Placental pericyte (primary cell): ENCODE measurements at places on chromosomes 16 and 17. TPM values are rescaled to one million over a fixed set of nuclear protein-coding genes. Genes with fewer than 3 reads are reported as not detected.

CD300E gene
- not detected in 2 replicates for total RNA-seq

PRAC1 gene
- total RNA-seq: not detected in 2 replicates

TBC1D3G gene
- not detected in 2 replicates for total RNA-seq

SLC26A11 gene
- total RNA-seq: 12.9 and 17.5 TPM in 2 replicates

SP6 gene
- 0.22 and 0.43 TPM in 2 replicates for total RNA-seq

KRTAP2-3 gene
- 0.72 TPM in 1 of 2 replicates, not detected in the other for total RNA-seq

TMEM114 gene
- total RNA-seq: not detected in 2 replicates

GDPD3 gene
- 0.66 and 1.7 TPM in 2 replicates for total RNA-seq

ADAM11 gene
- total RNA-seq: 0.22 and 0.57 TPM in 2 replicates

SBK1 gene
- total RNA-seq: under 0.01 TPM in 1 of 2 replicates, not detected in the other

PYDC1 gene
- not detected in 2 replicates for total RNA-seq

CHRNE gene
- 0.14 and 0.44 TPM in 2 replicates for total RNA-seq

FGF11 gene
- total RNA-seq: under 0.01 and 0.44 TPM in 2 replicates

ARHGDIG gene
- total RNA-seq: 0.44 TPM in 1 of 2 replicates, not detected in the other

CSH1 gene
- not detected in 2 replicates for total RNA-seq

TMEM98 gene
- total RNA-seq: 98.1 and 196 TPM in 2 replicates

CCL3 gene
- not detected in 2 replicates for total RNA-seq

CCL7 gene
- 0.44 and 3.4 TPM in 2 replicates for total RNA-seq

OTOP2 gene
- total RNA-seq: not detected in 2 replicates

TP53TG3C gene
- 0.22 and 0.29 TPM in 2 replicates for total RNA-seq

TEX14 gene
- not detected in 2 replicates for total RNA-seq

CYBA gene
- 136 and 240 TPM in 2 replicates for total RNA-seq

RHBDF1 gene
- total RNA-seq: 71.1 and 96.6 TPM in 2 replicates
